Activated naive CD4-positive, alpha-beta T cell treated with anti-CD3 and anti-CD28 coated beads for 36 hours (primary cell): ENCODE measurements at places on chromosomes 11 and 22.

GRCh38 chr11:74434528-74434927, 32.8 kb downstream of the KCNE3 start:
- DNase-seq: no peak

GRCh38 chr11:10486161-10486840, 31.2 kb downstream of the AMPD3 start:
- no peak for DNase-seq

DNA sequence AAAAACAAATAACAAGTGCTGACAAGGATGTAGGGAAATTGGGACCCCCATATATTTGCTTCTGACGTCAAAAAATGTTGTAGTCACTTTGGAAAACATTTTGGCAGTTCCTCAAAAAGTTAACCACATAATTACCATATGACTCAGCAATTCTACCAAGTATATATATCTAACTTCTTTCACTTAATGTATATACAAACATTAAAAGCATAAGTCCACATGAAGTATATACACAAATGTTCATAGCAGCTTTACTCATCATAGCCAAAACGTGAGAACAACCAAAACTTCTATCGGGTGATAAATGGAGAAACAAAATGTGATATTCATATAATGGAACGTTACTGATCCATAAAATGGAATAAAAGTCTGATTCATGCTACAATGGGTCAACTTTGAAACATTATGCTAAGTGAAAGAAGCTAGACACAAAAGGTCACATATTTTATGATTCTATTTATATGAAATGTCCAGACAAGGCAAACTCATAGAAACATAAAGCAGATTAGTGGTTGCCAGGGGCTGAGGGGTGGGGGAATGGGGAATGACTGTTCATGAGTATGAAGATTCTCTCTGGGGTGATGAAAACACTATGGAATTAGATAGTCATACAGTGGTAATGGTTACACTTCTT, 48.7 kb upstream of the TEAD1 start:
- no peak for DNase-seq

DNA sequence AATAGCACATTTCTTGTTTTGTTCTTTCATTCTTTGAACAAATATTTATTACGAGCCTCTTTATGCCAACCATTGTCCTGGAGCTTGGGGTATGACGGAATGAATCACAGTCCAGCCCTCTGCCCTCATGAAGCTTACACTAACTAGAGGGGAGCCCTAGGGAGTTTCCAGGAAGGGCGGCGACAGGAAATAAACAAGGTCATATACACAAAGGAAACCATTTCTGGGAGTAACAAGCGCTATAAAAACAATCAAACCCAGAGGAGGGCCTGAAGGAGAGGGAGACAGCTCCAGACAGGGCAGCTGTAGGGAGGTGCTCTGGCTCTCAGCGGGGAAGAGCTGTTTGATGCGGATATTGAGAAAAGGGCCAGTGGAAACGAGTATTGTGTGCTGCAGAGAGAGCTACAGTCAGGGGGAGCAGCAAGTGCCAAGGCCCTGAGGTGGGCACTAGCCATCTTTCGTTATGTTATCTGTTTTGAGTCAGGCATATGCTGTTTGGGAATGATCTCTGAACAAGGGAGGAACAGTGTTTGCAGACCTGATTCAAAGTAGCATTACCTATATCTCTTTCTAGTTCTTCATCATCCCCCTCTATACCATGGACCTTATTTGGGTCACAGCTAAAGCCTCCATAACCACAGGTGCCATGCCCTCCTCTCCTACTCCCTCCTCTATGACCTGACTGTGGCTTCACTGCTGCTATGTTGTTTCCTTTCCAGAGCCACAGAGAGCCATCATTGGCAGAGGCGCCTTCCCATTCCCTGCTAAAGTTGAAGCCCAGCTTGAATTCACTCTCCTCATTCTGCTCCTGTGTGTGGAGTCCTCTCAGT, 15.3 kb upstream of the ZBTB16 start:
- DNase-seq: no peak

DNA sequence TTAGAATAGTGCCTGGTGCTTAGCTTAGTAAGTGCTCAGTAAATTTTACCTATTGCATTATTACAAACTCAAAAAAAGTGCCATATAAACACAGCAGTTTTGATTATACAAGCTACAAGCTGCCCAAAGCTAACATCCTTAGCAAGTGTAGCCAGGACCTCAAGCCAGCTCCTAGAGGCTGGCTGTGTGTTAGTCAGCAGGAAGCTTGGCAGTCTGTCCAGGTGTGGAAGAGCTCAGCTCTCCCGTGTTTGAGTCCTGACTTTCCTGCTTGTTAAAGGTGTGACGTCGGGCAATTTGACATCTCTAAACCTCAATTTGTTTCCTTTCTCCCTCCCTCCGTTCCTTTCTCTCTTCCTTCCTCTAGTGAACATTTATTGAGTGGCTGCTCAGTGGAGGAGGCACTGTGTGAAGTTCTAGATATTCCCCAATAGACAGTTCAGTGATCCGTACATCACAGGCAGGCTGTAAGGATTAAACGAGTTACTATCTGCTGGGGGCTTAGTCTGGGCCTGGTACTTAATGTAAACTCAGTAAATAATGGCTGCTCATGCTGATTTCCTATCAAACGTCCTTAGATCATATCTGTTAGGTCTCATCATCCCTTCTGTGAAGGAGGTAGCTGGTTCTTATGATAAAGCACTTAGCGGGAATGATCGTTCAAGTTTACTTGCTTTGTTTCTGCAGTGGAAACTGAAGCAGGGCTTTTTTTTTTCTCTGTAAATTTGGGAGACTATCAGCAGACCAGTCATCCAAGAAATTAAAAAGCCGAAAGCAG, 68.7 kb downstream of the PRR5L start:
- DNase-seq: no peak

GRCh38 chr11:107780775-107781174, 68.9 kb upstream of the SLN start:
- DNase-seq: no peak

DNA sequence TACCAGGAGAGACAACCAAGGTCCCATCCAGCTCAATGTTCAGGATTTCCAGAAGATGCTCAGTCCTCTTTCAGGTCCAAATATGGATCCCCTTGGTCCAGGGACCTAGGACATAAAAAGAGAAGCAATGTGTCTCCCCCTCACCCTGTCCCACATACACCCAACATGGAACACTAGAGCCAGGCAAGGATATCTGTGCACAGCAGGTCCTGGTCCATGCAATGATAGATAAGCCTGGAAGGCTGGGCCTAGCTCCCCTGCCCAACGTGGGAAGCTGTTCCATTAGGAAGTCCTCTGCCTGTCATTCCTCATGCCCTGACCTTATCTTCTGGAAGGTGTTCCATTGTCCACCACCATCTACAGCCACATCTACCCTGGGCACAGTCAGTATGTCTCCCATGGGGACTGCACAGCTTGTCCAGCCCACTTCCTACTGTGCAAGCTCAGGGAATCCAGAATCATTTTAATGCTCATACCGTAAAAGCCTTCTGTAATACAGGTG, 1434.8 kb downstream of the TBC1D22A start:
- no peak for DNase-seq

DNA sequence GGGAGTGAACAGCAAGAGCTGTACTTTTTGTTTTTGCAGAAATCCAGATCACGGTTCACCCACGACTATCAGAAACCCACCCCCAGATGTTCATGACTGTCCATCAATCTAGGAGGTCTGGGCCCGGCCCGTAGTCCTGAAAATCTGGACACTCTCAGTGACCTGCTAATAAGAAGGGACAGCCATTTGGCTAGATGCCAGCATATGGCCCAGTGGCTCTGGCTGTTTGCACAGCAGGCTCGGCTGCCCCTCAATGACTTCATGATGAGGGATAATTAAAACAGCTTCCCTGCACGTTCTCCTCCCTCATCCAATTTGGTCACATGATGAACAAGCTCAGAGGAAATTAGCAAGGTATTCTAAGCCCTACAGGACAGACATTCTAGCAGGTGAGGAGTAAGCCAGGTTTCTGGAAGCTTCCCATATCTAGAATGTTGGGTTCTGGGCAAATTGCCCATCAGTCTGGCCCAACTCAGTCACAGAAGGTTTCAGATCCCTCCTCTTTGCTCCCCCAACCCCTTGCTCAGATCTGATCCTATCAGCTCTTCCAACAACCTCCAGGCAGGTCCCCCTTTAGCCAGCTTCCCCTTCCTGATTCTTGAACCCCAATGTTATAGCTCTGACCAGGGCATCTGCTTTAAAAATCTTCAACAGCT, 397.3 kb downstream of the SHANK2 start:
- DNase-seq: no peak
